ENCODE measurements at places on chromosomes 7 and 10.

GRCh38 chr10:58952162-58952601 is 224.3 kb upstream of the PHYHIPL start:
- DNase-seq = no peak

DNA sequence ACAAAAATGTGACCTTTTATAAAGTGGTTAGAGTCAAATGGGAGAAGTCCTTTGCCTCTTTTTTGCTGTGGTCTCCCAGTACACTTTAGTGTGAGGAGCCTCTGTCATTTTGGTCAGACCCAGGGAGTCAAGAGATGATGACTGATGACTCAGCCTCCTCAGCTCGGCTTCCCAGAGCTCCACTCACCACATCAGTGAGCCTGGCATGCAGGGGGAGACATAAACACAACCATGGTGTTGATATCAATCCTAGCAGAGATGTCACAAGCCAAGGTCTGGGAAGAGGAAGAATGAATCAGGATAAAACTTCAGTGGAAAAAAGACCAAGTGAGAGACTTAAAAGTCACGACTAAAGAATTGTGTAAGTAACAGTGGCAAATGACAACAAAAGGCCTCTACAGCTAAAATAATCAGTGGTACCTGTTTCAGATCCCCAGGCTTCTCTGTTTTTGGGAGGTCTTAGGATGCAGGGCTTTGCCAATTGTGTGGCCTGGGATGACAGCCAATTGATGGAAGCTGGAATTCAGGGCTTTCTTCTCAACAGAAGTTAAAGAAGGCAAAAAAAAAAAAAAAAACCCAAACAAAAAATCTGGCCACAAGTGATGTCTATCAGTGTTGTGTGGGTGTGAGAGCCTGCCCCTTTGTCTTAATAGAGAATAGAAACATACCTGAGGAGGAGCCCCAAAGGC is 50.2 kb downstream of the TFAM start:
- DNase-seq = no peak

- no peak for DNase-seq
Observed at GRCh38 chr10:6794441-6794840, 214.4 kb upstream of the PRKCQ start.

DNA sequence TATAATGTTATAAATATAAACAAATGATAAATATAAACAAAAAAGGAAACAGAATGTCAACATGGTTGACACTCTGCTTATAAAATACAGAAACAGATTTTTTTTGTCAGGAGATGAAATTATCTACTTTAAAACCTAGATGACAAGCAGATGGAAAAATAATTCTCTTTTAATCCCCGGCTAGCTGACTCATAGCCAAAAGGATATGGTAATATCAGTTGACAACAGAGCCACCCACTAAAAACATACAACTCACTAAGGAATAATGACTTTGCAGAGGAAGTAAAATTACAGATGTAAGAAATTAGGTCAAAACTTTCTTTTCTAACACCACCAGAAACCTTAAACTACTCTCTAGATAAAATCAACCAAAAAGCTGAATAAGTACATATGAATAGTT is 131.1 kb upstream of the ABCB5 start:
- no peak for DNase-seq

DNA sequence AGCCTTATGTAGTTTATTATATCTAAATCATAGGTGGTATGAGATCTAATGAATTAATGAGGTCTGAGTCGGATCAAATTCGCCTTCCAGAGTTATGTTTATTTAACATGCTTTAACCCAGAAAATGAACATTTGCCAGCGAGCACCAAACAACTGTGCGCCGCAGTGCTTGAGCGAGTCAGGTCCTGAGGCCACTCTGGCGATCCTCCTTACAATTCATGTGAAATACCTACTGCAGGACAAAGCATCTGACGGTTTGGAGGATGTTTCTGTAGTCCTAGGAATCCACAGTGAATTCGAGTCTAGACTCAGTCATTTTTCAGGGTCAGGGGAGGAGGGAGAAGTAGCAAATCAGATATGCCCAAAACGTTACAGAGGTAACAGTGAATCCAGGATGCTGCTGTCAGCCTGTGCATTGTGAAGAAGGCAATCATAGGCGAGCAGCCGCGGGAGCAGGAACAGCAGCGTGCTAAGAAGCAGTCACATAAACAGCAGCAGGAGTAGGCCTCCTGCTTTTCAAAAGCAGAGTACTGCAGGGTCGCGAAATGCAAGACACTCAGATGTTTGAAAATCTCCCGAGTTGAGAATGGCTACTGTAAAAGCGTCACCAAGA is 120.2 kb downstream of the CACNB2 start:
- DNase-seq = no peak

Data from activated CD4-positive, alpha-beta T cell treated with anti-CD3 and anti-CD28 coated beads, Interleukin-2, amount 50 U/mL, for 48 hours (primary cell).